Fibroblast of skin of left biceps (primary cell): ENCODE measurements at places on chromosomes 3 and 15.

GRCh38 chr15:80099241-80099640, 39.8 kb downstream of the ZFAND6 start:
- DNase-seq, result no peak

DNA sequence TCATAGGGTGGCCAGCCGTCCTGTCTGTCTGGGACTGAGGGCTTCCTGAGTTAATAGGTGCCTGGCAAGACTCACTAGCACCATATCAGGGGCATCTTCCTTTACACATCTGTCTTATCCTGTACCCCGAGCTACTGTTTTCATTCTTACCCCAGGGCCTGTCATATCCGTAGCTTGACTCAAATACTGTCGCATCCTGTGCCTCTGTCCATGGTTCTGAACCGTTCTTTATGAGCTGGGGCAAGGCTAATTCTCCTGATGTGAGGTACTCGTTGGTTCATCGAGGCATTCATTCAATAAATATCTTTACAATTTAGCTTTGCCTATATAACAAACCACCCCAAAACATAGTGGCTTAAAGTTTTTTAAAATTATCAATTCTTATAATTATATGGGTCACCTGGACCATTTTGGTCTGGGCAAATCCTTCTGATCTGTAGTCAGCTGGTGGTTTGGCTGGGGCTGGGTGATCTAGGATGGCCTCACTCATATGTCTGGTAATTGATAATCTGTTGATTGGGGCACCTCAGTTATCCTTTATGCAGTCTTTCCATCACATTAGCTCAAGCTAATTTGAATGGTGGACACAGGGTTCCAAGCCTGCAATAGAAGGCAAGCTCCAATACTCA, 121.2 kb downstream of the TLE3 start:
- peak; percentile 9 for DNase-seq

- DNase-seq, result no peak
Measured at GRCh38 chr3:194321693-194322640, 29.2 kb downstream of the CPN2 start.

GRCh38 chr15:39444735-39445470, 136.0 kb upstream of the THBS1 start:
- DNase-seq, result no peak

DNA sequence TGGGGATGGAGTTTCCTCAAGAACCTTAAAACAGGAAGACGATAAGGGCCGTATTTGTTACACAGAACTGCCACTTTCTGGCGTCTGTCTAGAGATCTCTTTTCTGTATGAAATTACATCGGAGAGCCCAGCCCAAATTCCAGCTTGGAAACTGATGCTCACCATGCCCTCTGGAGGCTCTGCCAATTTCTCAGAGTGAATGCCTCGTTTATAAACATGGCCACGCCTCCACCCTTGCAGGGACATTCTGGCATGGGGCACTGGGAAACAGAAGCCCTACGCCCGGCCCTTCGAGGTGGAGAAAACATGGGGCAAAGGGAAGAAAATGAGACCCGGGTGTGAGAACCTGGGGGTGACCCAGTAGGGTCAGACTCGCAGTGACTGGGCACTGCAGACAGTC, 53.4 kb upstream of the SEC13 start:
- DNase-seq, result no peak

DNA sequence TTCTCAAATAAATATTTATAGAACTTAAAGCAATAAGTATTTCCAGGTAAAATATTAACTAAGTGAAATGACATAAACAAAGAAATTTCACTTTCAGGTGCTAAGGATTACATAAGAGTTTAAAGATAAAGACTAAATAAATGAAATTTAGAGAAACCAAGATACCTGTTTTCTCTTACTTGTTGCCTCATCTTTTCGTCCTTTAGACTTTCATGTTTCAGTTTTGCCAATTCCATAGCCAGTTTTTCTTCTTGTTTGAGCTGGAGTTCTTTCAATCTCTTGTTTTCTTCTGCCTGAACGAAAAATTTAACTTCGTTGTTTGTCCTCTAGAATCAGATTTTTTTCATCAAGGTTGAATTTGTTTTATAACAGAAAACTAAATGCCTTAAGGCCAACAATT, 8.7 kb downstream of the MNS1 start:
- no peak for DNase-seq

GRCh38 chr15:85619992-85620689, 174.6 kb downstream of the KLHL25 start:
- DNase-seq, result no peak

- no peak for DNase-seq
Measured at GRCh38 chr3:189771842-189772450, 140.8 kb downstream of the TP63 start.

DNA sequence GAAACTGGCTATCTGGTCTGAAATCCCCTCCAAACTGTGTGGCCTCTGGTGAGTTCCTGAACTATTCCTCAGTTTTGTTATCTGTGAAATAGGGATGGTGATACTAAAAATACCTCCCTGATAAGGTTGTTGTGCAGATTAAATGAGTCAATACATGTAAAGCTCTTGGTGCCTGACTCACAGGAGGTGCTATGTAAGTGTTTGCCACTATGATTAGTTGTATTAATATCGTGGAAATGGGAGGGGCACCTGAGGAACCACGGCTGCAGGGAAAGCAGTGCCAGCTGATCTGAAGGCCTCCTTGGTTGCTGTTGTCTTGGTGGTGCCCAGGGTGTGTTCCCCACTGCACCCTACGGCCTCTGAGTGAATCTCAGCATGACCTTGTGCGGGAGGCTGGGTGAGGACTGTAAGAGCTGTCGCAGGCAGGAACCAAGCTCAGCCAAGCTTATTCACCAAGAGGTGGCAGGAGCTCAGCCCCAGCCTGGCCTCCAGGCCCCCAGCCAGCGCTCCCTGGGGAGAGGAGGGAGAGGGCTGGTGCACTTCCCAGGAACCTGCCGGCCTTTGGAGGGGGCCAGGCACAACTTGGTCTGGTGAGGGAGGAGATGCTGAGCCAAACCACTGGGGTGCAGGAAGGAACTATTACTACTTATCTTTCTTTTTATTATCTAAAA, 44.8 kb upstream of the CCDC174 start:
- no peak for DNase-seq

DNA sequence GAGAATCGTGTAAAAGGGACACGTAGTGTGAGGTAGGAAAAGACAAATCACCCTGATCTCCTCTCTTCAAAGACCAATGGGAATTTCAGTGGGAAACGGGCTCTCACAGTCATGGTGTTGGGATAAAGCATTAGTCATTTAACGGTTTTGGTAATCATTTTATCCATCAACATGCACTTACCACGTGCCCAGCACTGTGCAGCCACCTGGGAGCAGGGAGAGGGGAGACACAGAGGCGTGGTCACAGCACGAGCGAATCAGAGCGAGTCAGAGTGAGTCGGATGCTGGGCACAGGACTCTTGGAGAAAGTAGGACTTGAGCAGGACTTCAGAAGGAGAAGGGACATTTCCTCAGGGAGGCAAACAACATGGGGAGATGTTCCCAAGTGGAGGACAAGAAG, 130.8 kb downstream of the MINAR1 start:
- no peak for DNase-seq

DNA sequence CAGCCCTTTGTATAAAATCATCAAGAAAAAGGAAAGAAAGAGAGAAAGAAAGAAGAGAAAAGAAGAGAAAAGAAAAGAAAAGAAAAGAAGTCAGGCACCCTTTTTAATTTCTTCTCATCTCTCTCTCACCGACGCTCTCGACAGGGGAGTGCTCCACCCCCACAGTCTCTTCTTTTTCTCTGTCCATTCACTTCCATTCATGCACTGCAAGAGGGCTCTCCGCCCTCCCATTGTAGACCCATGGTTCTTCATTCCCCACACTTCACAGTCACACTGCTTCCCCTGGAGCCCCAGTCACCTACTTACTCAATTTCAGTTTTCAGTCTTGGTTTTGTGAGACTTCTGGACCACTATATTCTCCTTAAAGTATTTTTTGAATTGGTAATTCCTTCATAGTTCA, 254.7 kb downstream of the SOX2 start:
- no peak for DNase-seq

- DNase-seq, result no peak
Measured at GRCh38 chr15:68586274-68586961, 7.6 kb downstream of the CORO2B start.

- peak; percentile 14 for DNase-seq
Measured at GRCh38 chr15:35545316-35545823, 595 bp downstream of the DPH6 start.

DNA sequence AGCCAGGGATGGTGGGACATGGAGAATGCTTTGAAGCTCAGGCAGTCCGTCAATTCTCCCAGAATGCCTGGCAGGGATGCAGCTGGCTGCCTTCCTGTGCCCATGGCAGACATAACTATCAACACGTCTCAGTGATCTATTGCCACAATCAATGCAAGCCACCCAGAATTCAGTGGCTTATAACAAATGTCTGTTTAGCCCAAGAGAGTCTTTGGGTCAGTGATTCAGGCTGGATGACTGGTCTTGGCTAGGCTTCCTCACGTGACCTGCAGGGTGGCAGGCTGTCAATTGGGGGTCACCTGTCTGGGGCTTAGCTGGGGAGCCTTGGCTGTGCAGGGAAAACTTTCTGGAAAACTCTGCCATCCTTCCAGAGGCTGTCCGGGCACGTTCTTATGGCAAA, 213.1 kb upstream of the LRRFIP2 start:
- DNase-seq, result no peak

DNA sequence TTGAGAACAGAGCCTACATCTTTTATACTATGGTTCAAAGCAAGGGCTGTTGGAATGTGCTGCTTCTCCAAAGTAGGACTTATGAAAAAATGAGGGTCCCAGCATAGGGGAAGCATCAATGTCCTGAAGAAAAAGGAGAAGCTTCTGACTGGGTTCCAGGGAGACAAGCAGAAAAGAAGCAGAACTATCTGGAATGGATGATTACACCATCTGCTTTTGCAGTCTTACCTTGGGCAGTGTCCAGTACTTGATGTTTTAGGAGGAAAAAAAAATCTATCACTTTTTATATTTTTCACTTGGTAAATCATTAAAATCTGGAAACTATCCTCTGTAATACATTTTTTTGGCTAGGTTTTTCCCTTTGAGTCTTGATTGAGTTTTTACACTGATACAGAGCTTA, 57.9 kb upstream of the DPH6 start:
- no peak for DNase-seq

GRCh38 chr3:125107363-125107762, 51.6 kb upstream of the HEG1 start:
- no peak for DNase-seq

GRCh38 chr3:121998030-121998580, 23.9 kb downstream of the ILDR1 start:
- no peak for DNase-seq

DNA sequence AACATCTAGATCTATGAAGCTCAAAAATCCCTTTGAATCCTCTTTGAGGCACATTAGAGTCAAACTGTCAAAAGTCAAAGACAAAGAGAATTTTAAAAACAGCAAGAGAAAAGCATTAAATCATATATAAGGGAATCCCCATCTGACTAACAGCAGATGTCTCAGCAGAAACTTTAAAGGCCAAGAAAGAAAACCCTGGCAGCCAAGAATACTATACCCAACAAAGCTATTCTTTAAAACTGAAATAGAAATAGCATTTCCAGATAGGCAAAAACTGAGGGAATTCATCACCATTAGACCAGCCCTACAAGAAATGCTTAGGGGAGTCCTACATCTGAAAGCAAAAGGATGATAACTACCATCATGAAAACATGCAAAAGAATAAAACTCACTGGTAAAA, 211.2 kb upstream of the PDZRN3 start:
- DNase-seq, result no peak

GRCh38 chr3:33061782-33062181, 35.2 kb downstream of the GLB1 start:
- DNase-seq, result peak; percentile 28

DNA sequence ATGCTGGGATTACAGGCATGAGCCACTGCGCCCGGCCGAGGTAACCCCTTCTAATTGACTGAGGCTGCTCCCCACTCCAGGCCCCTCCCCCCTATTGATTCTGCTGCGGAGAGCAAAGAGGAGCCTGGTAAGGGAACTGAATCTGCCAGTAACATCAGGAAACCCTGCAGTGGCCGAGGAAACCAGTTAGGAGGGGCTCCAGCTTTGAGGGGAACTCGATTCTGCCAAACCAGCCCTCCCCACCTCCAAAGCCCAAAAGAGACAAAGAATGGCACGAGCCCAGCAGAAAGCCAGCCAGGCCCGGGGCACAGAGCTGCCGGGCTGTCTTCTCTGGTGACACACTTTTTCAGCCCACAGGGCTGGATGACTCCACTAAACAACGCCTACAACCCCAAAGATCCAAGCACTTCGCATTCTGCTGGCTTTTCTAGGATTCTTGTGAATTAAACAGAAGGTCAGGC, 15.0 kb upstream of the ACAD9 start:
- DNase-seq, result no peak

- no peak for DNase-seq
Measured at GRCh38 chr15:77597804-77598453, 34.8 kb downstream of the LINGO1 start.

- no peak for DNase-seq
Measured at GRCh38 chr3:183151086-183151485, 11.4 kb downstream of the LAMP3 start.

DNA sequence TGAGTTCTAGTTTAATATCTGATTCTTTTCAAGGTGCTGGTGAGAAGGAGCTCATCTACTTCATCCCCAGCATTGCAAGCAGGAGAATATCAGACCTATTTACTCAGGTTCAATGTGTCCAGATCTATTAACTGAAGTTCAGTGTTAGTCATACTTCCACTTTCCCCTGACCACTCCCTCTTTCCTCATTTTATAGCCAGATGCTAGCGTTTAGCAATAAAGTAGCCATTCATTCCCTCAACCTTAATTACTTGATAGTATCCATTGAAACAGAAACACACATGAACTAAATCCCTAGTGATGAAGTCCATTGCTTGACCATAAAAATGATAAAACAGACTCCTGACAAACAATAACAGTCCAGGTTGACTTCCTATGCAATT, 60.0 kb downstream of the RPL22L1 start:
- DNase-seq, result no peak

GRCh38 chr3:170605490-170605889, 19.6 kb upstream of the SLC7A14 start:
- DNase-seq, result no peak

DNA sequence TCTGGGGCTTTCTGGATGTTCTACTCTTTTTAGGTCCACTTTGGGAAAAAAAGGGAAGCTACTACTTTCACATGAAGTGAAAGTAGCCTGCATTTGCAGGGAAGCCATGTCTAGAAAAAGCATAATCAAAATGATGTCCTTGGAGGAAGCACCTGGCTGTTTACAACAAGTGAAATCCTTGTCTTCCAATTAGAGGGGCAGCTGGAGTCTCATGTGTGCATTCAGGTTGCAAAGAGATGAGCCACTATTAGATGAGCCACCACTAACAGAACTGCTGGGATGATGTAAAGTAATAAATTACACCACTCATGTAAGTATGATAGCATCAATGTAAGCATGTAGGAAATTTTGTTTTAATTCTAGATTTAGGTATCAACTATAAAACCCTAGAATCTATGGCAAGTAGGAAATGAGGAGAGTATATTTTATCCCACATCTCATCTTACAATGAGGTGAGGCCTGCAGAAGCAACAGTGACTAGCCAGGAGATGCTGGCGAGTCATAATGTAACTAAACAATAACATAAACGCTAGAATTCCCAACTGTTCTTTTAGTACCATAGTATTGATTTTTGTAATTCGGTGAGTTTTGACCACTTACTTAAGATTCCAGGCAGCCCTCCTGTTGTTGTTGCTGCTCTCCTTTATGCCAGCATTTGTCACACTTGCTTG, 75.9 kb downstream of the TMEM108 start:
- DNase-seq, result no peak
